Thymus (tissue), 14 donors: ENCODE measurements at places on chromosomes 2 and 18. TPM values are rescaled to one million over a fixed set of nuclear protein-coding genes. Genes with fewer than 3 reads are reported as not detected.

DNA sequence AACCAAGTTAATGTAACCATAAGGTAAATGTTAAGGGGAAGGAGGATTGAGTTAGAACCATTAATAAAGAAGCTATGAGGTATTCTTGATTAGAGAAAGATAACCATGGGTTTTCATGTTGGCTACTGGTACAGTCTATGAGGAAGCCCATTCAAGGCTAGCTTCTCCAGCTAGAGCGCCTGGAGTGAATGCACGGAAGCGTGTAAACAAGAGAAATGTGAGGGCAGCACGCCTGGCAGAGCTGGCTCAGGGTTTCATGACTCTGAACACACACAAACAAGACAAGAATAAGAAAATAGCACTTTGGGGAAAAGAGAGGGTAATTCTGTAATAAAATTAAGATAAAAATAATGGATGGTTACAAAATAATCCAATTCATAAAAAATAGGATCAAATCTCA lies 255.3 kb downstream of the PDE11A start:
- DNase-seq = no peak

DNA sequence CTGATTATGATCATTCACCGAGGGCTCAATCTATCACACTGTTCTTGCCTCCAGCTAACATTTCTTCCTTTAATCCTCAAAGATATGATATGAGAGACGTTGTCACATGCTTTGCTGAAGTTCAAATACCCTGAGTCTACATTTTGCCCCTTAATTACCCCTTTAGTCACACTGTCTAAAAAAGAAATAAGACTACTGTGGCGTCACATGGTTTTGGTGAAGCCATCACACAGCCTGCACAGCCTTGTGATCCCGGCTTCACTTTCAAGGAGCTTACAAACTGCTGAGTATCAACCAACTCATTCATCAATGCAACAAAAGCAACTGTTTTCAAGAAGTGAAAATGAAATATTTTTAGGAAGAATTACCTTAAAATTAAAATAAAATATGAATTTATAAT lies 31.9 kb upstream of the SOCS6 start:
- no peak for DNase-seq

- DNase-seq = no peak
These were observed 170.1 kb upstream of the UNC80 start for GRCh38 chr2:209601497-209601896.

GRCh38 chr2:180208841-180209240 lies 201.7 kb upstream of the CWC22 start:
- DNase-seq = no peak

DNA sequence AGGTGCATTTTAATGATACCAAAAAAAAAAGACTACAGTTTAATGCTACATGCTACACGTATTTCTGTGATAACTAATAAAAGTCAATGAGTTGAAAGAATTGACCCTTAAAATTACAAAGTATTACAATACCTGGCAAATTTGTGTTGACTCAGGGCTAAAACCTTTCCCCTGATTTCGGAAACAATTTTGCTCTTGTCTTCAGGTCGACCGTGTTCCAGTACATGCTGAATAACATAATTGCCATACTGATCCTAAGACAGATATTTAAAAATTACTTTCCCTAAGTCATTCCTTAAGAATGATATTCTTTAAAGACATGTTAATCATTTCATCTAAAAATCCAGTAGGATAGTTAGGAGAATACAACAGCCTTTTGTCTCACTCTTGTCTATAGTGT lies 29.8 kb upstream of the SDC1 start:
- DNase-seq = no peak

DNA sequence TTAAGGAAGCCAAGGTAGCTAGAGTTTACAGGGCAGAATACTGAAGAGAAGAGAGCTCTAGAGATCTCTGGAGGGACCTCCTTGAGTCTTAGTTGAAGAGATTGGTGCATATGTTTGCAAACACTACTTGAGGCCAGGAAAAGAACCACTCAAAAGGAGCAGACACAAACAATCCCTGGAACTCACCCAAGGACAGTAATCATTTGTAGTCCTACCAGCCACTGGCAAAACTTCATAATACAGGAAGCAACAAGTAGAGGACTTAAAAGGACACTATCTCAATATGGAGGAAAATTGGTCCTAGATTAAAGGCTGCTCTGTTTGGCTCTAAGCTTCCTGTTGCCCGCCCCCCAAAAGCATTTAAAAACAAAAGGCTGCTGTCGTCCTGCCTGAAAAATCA lies 46.9 kb upstream of the UBXN4 start:
- no peak for DNase-seq

DNA sequence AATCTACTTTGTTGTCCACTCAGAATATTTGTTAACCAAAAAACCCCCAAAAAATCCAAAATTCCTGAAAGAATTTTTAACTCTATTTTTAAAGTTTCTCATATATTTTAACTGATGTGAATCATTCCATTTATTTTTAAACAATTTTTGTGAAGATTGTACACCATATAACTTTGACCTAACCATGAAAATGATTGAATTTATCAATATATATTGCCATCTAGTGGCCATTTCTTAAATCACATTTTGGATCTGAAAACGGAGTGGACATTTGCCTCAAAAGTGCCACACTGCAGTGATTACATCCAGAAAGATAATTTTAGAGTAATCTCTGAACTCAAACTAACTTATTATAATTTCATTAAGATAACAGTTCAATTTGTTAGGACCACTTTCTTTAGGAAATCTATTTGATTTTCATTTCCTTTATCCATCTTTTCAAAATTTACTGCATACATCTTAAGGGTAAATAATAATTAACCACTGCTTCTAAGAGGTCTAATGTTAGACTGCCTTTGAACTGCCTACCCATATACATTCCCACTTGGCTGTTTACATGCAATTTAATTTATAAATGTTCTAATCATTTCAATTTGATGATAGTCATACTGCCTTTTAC lies 71.1 kb downstream of the DSC3 start:
- DNase-seq = peak; percentile 17

DNA sequence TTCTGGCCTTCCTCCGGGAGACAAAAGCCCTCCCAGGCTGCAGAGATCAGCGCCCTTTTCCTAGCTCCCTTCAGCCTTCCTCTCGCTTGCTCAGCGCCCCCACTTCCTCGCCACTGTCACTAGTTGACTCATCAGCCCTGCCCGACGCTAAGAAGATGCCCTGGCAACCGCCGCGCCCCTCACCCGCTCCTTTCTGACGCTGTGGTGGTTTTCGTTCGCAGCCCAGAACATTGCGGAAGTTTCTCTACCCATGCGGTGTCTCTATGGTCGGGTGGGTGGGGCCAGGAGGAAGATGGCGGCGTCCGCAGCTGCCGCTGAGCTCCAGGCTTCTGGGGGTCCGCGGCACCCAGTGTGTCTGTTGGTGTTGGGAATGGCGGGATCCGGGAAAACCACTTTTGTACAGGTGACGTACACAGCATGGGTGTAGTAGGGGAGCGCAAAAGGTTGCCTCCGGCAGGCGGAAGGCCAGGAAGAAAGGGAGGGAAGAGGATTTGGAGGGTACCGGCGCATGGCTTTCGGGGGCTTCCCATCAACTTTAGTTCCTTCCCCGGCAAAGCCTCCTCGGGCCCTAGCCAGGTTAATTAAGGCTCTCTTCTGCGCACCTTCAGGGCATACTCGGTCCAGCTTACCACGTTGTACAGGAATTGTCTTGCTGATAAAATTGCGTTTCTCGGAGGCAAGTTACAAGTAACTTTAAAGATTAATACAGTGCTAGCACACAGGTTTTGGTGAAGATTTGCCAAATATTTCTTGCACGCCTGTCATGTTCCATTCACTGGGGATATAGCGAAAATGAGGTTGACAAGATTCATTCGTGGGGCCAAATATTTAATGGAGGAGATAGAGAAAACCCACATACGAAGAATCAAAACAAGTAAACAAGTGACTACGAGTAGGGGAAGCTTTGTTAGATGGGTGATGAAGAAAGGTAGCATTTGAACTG lies at the start of the genes CCDC121 and GPN1:
CCDC121 (minus strand) TSS at position 246 of the 943 bp plus-strand sequence. CDS start 1,213 bp downstream, outside the sequence.
GPN1 (plus strand) TSS at position 284 of the 943 bp plus-strand sequence; CDS start at position 293, 9 bp downstream.
- DNase-seq = peak; percentile 83

DNA sequence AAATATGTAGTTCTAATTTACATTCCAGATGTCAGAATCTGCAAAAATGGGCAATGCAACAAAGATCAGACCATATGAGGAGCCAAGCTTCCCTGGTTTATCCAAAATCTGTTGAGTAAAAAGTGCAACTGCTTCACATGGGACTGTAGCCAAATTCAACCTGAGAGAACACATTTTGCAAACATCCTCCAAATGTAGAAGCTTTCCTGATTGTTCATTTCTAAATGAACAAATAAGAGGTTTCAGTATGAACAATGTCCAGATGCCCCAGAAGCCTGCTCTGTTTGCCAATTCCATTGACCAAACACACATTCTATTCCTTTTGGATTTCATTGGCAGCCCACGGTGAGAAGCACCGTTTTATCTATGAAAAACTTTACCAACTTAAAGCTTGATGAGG lies 117.9 kb upstream of the OSR1 start:
- DNase-seq = no peak

DNA sequence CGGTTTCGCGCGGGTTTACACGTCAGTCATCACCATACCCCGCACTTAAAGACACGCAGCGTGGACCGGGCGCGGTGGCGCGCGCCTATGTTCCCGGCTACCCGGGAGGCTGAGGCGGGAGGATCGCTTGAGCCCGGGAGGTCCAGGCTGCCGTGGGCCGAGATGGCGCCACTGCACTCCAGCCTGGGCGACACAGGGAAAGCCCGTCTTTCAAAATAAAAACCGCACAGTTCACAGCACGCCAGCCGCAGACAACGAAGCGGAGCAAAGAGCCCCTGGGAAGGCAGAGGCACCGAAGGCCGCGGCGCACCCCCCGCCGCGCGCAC lies 328 bp downstream of the DTYMK start:
- no peak for DNase-seq

- DNase-seq = no peak
These were observed 89.0 kb downstream of the UGGT1 start for GRCh38 chr2:128180031-128180430.

DNA sequence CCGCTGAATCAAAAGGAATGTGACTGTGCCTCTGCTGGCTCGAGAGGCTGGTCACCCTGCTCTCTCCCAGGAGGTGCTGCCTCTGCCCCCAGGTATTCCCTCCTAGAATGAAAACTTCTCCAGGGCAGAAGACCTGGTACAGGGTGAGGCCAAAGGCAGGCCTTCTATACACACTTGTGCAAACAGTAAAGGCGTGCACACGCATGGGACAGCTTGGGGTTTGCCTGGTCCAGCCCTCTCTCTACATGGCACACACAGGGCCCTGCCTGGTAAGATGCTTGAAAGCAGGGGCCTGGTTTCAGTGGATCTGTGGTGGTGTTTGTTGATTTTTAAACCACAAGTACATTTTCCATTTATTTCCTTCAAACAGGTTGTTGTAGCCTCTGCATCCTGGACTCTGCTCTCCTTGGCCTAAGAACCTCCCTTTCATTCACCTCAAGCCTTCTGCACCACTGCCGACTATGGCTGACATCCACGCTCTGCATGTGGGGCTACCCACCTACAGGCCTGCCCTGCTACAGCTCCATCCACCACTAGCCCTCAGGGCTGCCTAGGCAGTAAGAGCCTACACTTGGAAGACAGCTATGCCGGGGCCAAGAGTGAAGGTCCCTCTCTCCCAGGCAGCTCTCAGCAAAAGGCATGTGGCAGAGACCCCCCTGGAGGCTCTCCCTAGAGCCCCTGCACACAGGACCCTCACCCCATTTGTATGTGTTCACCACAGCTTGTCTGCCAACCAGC lies 190.7 kb downstream of the ZBTB7C start:
- no peak for DNase-seq

GRCh38 chr2:217463402-217464075 lies 539.3 kb downstream of the TNS1 start:
- DNase-seq = no peak

DNA sequence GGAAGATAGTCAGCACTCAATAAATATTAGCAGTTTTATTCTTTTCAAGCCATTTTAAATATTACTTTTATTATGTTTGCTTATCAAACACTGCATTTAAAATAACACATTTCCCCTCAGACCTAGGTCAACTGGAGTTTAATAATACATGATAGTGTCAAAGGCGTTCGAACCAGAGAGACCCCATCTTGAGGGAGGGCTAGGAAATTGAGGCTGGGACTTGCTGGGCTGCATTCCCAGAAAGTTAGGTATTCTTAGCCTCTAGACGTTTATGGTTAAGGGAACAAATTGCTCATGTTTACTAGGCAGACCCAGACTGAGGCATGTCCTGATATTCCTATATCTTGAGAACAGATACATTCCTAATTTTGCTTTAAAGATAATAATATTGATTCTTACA lies 426.5 kb downstream of the METTL4 start:
- DNase-seq = no peak

DNA sequence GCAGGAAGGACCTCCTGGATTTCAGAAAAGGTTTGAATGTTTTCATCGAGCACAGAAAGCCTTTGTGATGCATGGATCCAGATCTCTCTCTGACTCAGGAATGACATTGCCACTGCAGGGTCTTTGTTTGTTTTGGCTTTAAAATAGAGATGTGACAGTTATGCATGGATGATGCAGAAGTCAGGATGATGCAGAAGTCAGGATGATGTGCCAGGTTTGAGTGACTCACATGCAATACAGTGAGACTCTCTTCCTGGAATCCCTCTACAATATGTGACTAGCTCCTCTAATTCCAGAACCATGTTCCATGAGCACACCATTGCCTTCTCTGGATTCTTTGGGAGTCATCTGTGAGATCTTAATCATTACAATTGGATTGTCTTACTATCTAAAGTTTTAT lies 177.9 kb upstream of the RAB6C start:
- no peak for DNase-seq

- DNase-seq = no peak
These were observed 34.1 kb downstream of the RASGRP3 start for GRCh38 chr2:33510586-33510968.

DNA sequence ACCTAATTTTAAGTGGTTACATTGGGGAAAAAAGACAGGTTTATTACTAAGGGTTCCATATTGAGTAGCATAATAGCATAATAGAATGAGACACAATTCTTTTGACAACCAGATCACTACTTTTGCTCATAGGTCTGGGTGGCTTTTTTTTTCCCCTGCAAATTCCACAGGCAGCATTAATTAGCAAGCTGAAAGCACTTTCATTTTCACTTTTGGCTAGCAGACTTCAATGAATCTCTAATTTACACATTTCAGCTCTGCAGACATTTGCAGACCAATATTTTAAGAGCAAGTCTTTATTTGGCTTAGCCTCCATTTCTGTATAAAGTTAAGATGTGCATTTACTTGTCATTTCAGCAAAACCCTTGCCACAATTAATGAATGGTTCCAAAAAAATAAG lies 185.5 kb downstream of the NOL4 start:
- DNase-seq = no peak

DNA sequence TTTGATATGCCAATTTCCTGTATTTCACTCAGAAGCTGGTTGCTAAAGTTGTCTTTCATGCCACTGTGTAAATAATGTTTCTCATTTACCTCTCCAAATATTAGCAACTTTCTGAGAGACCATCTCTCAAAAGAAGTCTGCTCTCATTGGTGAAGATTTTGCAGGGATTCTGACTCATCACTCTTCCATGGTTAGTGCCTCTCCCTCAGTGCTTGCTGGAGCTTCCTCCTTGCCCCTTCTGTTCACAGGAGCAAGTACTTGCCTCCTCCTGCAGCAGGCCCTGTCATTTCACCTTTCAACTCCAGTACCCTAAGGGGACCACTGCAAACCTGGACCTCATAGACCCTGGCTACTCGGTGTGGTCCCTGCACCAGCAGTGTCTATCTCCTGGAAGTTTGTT lies 168.8 kb downstream of the ZNF385B start:
- DNase-seq = no peak

SCN2A gene
- 0.09 TPM for polyA plus RNA-seq

TLK1 gene
- polyA plus RNA-seq = 29.3 TPM

RPS27A gene
- 3,745 TPM for polyA plus RNA-seq

MOCOS gene
- polyA plus RNA-seq = 2.5 TPM

CYP26B1 gene
- 5.6 TPM for polyA plus RNA-seq

UPP2 gene
- polyA plus RNA-seq = 0.50 TPM
